A549 treated with ZK216348 at 1 μM for 4 hours (cell line): ENCODE measurements at places on chromosomes 7 and 10. TPM values are rescaled to one million over a fixed set of nuclear protein-coding genes. Genes with fewer than 3 reads are reported as not detected.

Gene AIMP2
- total RNA-seq = 79.4 to 92.9 TPM (median 90.0 TPM) in 5 replicates

Gene FFAR4
- 0.12 to 0.33 TPM (median 0.22 TPM) in 5 replicates for total RNA-seq

Gene FXYD4
- total RNA-seq = not detected in 5 replicates

Gene DPP6
- total RNA-seq = not detected in 5 replicates

Gene BZW2
- 87.0 to 104 TPM (median 93.2 TPM) in 5 replicates for total RNA-seq

Gene STEAP2
- 3.1 to 5.4 TPM (median 3.8 TPM) in 5 replicates for total RNA-seq

Gene KLLN
- total RNA-seq = 0.41 to 0.51 TPM (median 0.45 TPM) in 5 replicates

Gene TPK1
- 2.1 to 3.3 TPM (median 3.1 TPM) in 5 replicates for total RNA-seq

Gene TMEM26
- total RNA-seq = 0.05 to 0.82 TPM (median 0.22 TPM) in 4 of 5 replicates, not detected in the other

Gene GPR37
- 0.45 to 0.89 TPM (median 0.64 TPM) in 5 replicates for total RNA-seq

Gene CBX3
- 177 to 367 TPM (median 226 TPM) in 5 replicates for total RNA-seq

Gene GRID1
- total RNA-seq = 0.11 to 0.41 TPM (median 0.20 TPM) in 4 of 5 replicates, not detected in the other

Gene SLC39A12
- not detected in 5 replicates for total RNA-seq

Gene RTKN2
- 0.55 to 1.3 TPM (median 0.88 TPM) in 5 replicates for total RNA-seq

Gene DRGX
- not detected in 5 replicates for total RNA-seq
